ENCODE measurements at places on chromosomes 3 and 15.

GRCh38 chr3:8900869-8901268 lies 62.4 kb downstream of the RAD18 start:
- no peak for DNase-seq

DNA sequence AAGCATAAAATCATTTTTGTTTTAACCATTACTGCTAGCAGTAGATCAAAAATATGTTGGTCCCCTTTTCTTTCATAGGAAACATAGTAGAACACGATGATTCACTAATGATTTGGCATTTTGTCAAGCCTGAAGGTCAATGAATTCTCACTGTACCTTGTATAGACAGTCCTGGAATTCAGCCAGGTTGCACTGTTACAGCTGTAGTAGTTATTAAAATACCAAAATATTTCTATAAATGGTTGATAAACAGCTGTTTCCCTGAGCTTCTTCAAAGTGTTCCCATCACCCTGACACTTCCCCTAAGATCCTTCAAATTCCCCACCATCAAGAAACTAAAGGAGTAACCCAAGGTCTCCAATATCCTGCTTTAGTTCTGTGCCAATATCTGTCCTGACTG lies 200.9 kb downstream of the ATP8B4 start:
- DNase-seq, result no peak

DNA sequence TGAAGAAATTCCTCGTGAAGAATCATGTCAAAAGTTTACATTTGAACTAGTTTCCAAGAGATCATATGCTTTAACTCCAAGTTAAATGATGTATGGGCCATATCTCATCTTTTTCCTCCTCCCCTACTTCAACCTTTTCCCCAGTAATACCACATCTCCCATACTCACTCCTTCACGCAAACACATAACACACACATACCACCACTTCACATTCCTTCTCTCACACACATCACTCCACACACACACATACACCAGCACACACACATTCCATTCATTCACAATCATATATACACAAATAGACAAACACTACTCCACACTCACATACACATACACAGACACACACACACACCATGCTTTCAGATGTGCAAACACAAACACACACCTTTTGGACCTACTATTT lies 769.0 kb upstream of the NR2F2 start:
- DNase-seq, result no peak

GRCh38 chr3:64167868-64168267 lies 57.4 kb downstream of the PRICKLE2 start:
- DNase-seq, result no peak

GRCh38 chr3:78497767-78498166 lies 1270.0 kb downstream of the ROBO1 start:
- DNase-seq, result no peak

GRCh38 chr3:4290272-4290893 lies 12.8 kb upstream of the SETMAR start:
- DNase-seq, result peak; percentile 67

DNA sequence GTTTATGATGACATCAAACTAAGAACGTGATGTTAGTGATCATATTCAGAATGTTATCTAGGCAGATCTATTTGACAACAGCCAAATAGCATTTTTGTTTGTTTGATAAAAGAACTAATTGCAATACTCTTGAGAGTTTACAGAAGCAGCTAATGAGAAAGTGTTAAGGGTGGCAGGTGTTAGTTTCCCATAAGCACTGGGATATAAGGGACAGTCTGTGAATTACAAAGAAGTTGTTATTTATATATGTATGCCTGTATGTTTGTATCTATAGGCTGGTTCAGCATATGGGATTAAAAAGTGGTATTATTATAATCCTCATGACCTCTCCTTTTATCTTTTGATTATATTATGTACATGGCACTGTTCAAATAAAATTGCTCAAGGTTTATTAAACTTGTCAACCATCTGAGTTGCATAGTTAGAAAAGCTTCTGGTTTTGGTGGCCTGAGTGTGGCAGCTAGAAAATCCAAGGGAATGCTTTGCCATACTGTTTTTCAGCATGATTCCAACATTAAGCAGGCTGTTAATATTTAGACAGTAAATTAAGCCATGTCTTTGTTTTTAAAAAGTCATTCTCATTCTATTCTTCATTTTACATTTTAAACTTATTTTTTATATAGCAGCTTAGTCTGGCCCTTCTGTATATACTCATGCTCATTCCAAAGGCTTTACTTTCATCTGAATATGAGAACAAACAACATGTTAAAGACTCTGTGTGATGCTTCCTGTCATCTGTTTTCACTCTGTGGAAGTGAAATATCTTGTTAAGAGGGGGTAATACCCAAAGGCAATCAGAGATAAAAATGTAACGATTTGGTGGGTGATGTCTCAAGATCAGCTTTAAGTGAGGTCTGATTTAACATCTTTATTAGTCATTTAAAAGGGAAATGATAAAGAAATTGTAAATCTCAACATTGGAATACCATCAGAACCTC lies 13.1 kb downstream of the ROBO2 start:
- DNase-seq, result no peak

Data from B cell (primary cell).